Hematopoietic multipotent progenitor cell treated with erythropoietin and hydrocortisone succinate and interleukin-3 and kit ligand, for 15 days (in vitro differentiated cells): ENCODE measurements at places on chromosomes 2 and 18.

- DNase-seq: peak; percentile 25
These were observed at the start of gene WDSUB1 for GRCh38 chr2:159285929-159286708. Gene WDSUB1 (minus strand): TSS chr2:159286703. CDS start chr2:159283069, 3,634 bp downstream.

DNA sequence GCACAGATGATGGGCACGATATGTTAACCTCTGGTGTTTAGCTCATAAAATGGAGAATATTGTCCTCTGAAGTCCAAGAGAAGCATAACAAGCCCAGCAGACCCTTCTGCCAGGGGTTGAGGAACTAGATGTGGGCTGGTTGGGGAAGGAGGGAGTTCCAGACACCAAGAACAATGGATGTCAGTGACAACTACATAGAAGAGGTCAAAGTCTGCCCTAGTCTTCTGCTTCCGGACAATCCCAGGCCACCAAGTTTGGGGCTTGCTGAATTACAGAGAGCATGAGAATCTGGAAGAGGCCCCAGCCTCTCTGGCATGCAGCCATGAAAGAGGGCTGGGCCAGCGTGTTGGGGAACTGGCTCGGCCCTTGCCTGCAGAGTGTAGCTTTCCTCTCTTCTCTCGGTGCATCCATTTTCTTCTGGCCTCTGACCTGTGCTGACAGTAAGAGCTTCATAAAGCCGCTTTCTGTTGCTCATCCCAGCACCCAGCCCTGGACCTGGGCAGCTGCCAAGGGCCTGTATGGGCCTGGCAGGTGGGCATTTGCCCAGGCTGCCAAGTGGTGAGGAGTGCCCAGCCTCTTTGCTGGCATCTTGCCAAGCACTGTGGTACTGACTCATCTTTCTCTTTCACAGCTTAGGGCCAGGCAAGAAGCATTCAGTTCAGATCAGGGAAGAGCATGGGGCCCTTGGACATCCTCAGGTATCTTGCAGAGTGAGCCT, 14.6 kb upstream of the LAPTM4A start:
- DNase-seq: peak; percentile 88

GRCh38 chr2:189580241-189580651, 340 bp downstream of the SLC40A1 start:
- peak; percentile 59 for DNase-seq

GRCh38 chr18:26480897-26481795, 67.2 kb downstream of the KCTD1 start:
- no peak for DNase-seq

DNA sequence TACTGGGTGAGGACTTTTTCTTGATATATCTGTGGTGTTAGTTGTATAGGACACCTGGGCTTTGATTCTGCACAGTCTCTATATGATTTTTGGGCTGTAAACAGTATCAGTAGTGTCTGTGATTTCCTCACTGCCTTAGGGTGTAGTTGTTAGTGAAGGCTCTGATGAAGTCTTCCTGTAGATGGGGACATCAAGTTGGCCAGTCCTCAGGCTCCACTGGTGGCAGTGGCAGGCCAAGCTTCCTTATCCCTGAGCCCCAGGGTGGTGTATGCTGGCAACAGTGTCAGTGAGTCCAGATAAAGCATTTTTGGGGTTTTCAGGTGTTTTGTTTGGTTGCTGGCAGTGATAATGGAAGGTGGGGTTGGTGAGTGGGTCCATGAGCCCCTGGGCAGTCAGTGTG, 961.4 kb downstream of the DSC3 start:
- DNase-seq: no peak

GRCh38 chr2:60515721-60516226, 37.7 kb downstream of the BCL11A start:
- DNase-seq: no peak

GRCh38 chr2:175606010-175606841, 395.8 kb downstream of the LNPK start:
- DNase-seq: no peak

- DNase-seq: no peak
These were observed 58.6 kb upstream of the NPAS2 start for GRCh38 chr2:100761365-100761764.

- no peak for DNase-seq
These were observed 31.2 kb downstream of the ITGB6 start for GRCh38 chr2:160168878-160169277.

- no peak for DNase-seq
These were observed 407.0 kb upstream of the CDH19 start for GRCh38 chr18:67010919-67011318.

GRCh38 chr18:47756364-47757016, 174.0 kb downstream of the SMAD2 start:
- DNase-seq: peak; percentile 54

DNA sequence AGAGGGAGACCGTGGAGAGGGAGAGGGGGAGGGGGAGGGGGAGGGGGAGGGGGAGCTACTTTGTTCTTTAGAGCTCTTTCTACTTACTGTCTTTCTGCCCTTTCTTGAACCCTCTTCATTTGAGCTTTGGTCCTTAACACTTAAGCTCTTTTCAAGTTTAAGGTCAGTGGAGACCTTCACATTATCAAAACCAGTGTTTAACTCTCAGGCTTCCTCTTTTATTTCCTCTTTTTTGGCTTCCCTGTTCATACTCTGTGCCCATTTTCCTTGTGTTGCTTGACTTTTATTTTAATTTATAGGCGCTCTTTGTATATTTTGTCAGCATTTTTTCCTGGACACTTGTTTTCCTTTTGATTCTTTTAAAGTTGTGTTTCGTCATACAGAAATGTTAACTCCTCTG, 37.1 kb downstream of the ACSL3 start:
- no peak for DNase-seq

DNA sequence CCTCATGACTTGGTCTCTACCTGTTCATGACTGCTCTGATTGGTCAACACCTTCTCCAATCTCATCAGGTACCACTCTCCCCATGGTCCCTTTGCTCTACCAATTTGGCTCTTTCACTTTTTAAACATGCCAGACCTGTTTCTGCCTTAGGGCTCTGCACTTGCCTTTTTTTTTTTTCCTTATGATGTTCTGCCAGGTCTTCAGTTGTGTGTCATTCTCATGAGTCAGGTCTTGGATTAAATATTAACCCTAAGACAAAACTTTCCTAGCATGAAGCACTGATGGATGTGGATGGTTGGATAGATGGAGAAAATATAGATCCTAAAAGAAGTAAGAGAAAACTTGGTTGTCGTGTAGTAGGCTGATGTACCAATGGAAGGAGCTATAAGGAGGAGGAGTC, 219.3 kb downstream of the TTC32 start:
- DNase-seq: no peak

DNA sequence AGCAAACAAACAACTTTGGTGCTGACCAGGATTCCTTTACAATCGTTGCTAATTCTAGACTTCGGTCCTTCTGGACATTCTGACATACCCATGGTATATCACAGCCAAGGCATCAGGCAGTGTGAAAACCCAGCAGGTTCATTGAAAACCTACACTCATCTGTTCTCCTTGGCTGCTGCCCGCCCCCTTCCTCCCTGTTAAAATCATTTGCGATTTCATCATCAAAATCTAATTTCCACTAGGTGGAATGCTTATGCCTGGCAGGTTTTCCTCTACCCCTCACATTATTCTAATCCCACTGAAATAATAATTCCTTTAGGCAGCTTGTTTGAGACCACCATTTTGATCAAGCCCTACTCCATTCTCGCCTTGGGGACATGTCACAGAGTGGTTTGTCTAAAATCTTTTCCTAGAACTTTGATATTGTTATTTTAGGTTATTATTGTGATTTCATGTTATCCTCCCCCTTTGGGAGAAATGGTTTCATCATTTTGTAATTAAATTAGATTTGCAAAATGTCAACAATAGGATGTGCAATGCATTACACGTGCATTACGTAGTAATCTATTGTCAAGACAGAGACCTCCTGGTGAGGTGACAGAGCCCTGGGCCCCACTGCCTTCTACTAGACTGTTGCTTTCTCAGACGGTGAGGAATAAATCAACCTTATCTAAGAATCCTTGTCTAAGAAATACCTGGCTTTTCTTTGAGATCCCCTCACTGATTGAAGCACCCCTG, 31.0 kb upstream of the ASPRV1 start:
- DNase-seq: no peak

DNA sequence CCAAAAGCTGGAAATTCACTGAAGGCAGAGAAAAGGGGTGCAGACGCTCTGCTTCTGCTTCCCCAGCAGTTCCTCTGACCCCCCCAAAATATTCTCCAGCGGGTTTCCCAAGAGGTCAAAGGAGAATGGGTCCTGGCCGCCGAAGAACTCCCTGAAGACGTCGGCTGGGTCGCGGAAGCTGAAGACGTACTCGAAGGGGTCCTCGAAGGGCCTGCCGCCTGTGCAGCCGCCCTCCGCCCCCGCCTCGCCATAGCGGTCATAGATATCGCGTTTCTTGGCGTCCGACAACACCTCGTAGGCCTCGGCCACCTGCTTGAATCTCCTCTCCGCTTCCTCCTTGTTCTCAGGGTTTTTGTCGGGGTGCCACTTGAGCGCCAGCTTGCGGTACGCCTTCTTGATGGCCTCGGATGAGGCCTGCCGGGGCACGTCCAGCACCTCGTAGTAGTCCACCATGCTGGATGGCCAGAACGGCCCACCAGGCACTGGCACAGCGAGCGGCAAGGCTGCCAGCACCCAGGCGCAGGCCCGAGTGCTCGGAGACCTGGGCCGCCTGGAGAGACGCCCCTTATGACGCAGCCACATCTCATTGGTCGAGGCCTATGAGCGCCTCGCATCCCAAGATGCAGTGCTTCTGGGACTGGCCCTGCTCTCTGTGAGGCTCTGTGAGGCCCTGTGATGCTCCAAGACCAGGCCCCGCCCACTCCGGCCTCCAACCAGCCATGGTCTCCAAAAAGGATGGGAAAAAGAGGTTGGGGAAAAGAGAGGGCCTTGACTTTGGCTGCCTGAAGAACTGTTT, 14.8 kb downstream of the UGT1A3 start:
- DNase-seq: no peak

DNA sequence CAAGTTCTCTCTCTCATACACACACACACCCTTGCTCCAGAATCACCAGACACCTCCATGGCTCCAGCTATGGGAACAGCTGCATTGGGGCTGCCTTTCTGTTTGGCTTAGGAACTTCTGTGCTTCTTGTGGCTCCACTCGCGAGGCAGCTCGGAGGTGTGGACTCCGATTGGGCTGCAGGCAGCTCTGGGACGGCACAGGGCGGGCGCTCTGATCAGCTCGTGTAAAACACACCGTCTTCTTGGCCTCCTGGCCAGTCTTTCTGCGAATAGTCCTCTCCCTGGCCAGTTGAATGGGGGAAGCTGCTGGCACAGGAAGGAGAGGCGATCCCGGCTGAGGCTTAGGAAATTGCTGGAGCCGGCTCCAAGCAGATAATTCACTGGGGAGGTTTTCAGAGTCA, 22.4 kb downstream of the FOSL2 start:
- no peak for DNase-seq

GRCh38 chr2:121136323-121136722, 148.7 kb downstream of the TFCP2L1 start:
- DNase-seq: no peak

- no peak for DNase-seq
These were observed 23.0 kb upstream of the TMEM214 start for GRCh38 chr2:27009716-27010115.

DNA sequence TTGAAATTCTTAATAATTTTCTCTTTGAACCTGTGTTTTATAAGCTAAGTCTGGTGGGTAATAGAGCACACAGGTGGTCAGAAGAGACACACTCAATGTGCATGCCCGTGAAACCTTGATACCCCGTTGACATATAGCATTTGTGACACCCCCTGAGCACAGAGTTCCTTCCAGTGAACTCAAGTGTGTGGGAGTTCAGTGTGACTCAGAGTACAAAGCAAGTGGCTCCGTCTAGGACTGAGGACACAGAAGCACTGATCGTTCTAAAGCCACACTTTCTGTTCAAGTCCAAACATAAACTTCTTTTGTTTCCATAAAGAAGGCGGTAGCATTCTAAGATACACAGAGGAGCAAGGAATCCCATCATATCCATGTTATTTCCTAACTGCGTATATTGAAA, 523.6 kb downstream of the PID1 start:
- DNase-seq: no peak

GRCh38 chr2:103525756-103526155, 763.9 kb downstream of the TMEM182 start:
- DNase-seq: no peak

DNA sequence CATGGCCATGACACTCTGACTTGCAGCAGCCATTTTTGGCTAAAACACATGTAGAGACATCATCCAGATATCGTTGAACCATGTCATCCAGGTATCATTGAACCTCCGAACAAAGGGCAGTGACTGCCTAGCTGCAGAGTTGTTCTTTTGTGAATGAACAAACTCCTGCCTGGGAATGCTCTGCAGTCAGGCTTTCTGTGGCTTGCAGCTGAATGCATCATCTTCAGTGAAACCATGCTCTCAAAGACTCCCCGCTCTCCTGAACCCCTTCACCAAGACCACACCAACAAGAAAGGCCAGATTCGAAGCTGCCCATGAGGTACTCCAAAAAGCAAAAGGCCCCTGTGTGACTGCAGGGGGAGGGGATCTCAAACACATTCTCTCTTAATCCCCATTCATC, 118.8 kb downstream of the ACTR3 start:
- DNase-seq: no peak

DNA sequence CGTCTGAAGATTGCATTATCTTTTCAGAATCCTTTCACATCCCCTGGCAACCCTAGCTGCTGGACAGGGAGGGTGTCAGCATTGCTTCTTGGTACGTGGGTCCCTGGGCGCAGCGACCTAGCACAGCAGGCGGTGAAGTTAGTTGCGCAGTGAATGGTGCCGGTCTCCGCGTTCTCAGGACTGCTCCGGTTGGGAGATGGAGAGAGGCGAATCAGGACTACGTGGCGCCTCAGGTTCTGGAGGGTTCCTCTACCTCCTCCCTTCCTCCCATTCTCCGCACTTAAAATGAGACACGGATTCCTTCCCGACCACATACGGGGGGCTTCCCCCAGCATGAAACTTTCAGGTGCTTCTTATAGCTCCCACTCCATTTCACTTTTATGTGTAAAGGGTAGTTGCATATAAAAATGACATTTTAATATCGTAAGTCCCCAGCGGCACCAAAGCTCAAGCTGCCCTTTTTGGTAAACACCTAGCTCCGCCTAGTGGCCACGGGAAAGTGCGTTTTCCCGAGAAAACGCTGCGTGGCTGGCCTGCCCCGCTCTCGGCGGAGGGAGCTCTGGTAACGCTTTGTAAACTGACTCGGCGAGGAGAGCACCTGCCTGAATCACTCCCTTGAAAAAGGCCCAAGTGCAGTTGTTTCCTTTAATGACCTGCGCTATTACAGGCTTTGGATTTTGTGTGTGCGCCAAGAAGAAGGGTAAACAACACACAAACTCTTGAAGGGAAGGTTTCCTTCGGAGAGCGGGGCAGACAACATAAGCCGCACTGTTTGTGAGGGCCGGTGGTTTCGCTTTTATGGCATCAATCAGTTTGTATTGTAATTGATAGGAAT, 32.9 kb upstream of the INHBB start:
- peak; percentile 39 for DNase-seq

DNA sequence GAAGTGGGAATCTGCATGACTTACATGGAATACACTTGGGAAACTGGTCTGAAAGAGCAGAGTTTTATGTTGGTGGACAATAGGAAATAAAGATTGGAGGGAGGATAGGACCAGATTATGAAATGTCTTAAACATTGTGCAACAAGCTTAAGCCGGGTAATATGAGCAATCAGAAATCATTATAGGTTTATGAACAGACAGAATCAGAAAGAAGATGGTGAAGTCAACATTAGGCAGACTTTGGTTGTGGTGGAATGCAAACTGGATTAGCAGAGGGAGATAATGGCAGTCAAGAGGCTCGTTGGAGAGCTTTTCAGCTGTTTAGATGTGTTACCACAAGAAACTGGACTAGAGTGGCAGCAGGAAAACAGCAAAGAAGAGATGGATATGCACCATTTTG, 43.5 kb downstream of the CRIM1 start:
- DNase-seq: no peak

- DNase-seq: no peak
These were observed 30.9 kb upstream of the EGR4 start for GRCh38 chr2:73324126-73324725.

- no peak for DNase-seq
These were observed 174.7 kb upstream of the AGAP1 start for GRCh38 chr2:235319095-235319494.
